HepG2 (cell line): ENCODE measurements at places on chromosomes 5 and 9. TPM values are rescaled to one million over a fixed set of nuclear protein-coding genes. Genes with fewer than 3 reads are reported as not detected.
A peak's percentile ranks its signal among the peaks of the same experiment; 100 is the strongest.

GRCh38 chr9:87713278-87713987, 12.5 kb upstream of the CTSL start:
- peak; percentile 62 for DNase-seq

GRCh38 chr5:137179203-137179602, 319.9 kb downstream of the SPOCK1 start:
- no peak for DNase-seq

DNA sequence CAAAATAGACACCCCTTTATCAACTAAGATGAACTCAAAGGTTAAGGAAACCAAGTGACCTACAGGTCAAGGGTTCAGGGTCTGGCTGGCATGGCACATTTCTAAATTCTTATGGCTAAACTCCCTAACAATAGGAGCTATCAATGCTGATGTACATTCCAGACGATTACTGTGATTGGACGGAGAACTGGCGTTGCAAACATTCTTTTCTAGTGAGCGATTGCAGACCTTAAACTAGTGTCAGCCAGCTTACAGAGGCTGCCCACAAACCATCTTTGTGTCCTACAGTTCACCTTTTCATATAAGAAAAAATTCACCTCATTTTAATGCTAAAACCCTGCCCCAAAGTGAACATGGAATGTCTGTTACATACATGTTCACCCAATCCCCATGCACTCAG, 382.9 kb downstream of the MAT2B start:
- no peak for DNase-seq

DNA sequence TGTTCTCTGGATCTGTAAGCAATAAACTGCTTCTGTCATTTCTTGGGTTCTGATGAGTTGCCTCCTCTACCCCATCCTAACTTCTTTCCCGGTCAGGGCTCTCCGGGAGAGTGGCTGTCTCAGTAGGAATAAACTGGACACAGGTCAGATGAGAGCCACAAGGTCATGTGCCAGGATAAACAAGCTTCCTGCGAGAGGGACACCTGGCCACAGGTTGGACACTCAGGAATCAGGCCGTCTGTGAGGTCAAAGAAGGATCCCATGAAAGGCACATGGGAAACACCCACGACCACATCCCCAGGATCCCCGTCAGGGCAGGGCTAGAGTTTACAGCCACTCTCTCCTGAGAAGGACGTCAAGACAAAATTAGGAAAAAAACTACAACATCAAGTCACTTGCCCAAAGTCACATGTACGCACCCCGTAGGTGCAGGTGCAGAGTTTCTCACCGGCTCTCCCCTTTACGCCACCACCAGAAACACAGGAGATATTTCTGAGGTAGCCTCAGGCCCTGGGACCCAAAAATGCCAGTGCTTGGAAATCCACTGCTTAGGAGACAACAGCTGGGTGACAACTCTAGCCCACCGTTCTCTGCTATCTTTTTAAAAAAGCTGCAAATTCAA, 28.7 kb downstream of the CCT5 start:
- DNase-seq = no peak

- peak; percentile 27 for DNase-seq
Measured at GRCh38 chr9:69971643-69972449, 71.8 kb upstream of the MAMDC2 start.

- no peak for DNase-seq
Measured at GRCh38 chr9:95111716-95112115, 205.8 kb downstream of the FANCC start.

DNA sequence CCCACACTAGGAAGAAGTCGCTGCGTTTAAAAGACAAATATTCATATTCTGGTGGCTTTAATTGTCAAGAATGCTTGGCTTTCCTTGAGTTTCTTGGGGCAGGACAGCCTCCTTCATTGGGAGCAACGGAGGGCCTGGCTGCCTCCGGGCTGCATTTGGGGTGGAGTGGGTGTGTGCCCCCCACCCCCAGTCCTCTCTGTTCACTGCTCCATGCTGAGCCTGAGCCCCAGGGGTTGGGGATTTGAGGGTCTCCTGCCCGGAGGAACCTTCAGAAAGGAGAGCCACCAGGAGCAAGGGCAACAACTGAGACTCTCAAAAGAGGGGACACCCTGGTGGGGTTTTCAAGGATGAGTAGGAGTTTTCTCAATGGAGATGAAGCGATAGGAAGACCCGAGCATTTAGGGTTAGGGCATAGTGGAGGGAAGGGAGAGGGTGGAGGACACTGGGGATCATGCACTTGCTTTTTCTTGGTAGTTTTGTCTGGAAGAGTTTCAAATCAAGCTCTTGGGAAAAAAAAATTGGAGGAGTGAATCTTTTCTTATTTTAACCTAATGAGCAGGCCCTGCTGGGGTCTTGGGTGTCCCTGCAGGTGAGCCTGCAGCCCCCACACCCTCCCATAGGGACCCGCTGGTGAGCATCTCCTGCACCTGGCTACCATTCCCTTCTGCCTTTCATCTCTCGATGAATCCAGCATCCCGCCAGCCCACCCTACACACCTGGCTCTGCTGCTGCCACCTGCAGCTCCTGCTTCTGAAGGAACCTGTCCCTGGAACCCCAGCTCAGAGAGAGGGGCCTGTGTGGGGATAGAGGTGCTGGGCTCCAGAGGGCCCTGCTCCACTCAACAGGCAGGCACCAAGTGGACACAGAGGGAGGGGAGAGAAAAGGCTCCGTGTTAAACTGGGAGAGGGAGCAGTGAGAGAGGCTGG, 4.1 kb downstream of the SLC6A19 start:
- no peak for DNase-seq

SCAMP1 gene
- 27.0 and 33.7 TPM in 2 replicates for total RNA-seq

MOB3B gene
- 0.03 and 0.09 TPM in 2 replicates for total RNA-seq

NUTM2G gene
- not detected in 2 replicates for total RNA-seq
